CD4-positive, alpha-beta T cell treated with Interleukin-6 for 4 hours (primary cell): ENCODE measurements at places on chromosomes 5 and 9.

- DNase-seq = no peak
Observed at GRCh38 chr5:35038891-35039290, 8.9 kb downstream of the AGXT2 start.

DNA sequence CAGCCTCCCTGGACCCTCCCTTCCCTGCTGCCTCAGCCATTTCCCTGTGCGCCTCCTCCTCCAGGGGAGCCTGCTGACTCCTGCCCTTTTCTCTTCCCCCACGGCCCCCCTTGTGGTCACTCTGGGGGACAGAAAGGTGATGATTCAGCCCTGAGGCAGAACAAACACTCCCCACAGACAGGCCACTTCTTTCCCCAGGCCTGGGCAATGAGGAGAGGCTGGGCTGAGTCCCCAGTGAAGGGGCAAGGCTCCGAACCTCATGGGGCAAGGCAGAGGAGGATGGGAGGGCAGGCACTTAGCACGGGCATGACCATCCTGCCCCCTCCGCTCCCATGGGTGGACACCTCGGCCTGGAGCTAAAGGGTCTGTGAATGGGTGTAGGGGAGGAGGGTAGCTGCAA is 21.0 kb downstream of the CSF1R start:
- no peak for DNase-seq

DNA sequence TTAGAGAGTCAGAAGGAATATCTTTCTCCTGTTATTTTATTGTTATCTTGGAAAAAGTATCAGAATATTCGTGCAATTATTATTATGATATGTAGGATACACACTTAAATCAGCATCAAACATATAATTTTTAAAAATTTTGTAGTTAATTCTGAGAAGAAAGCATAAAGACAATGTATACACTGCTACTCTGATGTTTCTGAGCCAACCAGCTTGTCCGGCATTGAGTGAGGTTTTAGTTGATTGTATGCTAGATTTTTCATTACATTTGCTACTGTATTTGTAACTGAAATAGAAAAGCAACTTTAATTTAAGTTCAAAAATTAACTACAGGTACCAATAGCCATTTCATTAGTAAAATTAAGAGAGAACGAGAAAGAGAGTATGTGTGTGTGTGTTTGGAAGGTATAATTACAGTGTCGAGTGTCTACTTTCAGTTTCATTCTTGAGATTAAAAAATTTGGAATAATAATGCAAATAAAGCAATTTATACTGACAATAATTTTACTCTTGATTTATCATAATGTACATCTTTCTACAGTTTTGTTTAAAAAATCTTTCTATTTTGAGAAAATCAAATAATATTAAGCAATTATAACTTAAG is 160.4 kb upstream of the CDH12 start:
- DNase-seq = no peak

GRCh38 chr9:19885608-19886007 is 96.8 kb upstream of the SLC24A2 start:
- DNase-seq = no peak

- no peak for DNase-seq
Observed at GRCh38 chr9:6931913-6932312, 174.1 kb downstream of the KDM4C start.

DNA sequence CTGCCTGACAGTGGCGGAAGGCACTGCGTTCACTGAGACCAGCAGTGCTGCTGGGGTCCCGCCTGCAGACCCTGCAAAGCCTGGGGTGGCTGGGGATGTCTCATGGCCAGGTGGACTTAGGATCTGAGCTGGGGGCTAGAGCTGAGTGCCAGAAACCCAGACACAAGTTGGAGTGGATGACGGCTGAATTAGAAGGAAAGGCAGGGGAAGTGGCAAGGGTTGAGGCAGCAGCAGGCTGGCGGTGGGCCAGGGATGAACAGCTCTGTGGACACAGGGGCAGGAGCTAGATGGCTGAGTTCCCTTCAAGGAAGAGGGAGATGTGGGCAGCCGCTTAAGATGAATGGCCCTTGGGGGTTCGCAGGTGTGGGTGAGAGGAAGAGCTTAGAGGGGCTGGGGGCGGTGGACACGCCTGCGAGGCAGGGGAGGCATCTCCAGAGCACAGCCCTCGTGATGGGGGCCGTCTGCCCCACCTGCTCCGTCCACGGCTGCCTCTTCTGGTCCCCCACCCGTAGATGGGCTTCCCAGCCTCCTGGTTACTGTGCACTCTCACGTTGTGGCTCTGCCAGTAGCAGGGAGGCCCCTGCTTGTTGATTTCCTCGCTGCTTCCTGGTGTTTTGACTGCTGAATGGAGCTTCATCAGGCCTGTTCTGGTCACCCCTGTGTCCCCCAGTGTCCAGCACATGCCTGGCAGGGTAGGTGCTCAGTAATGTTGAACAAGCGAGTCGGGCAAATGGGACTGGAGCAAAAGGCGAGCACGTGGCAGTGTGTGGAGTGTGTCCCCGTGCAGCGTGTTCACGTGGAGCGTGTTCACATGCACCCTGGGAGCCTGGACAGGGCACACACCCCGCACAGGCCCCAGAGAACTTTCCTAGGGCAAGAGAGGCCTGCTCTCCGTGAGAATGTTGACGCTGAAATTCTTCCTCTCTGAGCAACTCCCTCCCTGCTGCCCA is 168.2 kb downstream of the CACNA1B start:
- DNase-seq = no peak

- no peak for DNase-seq
Observed at GRCh38 chr9:6711403-6711802, 46.4 kb upstream of the KDM4C start.

DNA sequence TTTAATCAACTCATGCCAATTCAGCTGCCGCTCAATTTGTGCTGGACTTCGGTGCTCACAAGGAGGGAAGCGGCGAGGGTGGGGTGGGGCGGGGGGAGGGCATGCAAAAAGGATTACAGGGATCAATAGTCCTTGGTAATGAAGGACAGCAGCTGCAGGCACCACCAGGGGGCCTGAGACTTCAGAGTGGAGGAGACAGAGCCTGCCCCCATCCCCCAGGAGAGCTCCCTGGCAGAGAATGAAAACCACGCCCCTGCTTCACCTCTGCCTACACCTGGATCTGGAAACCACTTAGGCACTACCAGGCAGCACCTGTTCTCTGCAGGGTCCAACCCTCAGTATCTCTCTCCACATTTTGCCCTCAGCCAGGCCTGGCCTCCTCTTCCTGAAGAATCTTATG is 155.6 kb downstream of the TRIM32 start:
- DNase-seq = no peak

DNA sequence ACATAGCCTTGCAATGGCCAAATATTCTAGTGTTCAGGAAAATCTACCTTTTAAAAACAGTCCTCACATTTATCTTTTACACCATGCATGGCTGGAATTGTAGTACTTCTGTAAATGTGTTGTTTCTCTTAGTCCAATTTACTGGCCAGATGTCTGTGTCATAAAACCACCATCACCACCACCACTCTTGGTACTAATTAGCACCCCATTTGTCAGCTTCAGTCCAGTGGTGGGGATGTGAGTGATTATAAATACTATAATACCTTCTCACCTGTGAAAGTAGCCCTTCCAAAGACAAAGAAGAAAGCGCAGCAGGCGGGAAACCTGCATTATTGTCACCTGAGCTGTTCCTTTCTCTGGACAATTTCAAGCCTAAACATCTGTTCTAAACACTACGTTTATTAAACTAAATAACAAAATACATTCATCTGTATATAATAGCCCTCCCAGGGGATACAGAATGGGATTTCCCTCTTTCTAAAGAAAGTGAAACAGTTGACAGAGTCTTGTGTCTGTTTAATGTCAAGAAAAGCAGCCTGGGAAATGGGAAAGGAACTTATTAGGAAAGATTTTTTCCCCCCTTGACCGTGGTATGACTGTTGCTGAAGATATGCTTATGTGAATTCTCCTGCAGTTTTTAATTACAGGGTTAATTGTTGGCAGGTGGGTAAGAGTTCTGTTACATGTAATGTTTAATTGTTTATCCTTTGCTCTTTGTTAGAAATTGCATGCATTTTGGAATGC is 144.5 kb upstream of the NUDT12 start:
- no peak for DNase-seq

DNA sequence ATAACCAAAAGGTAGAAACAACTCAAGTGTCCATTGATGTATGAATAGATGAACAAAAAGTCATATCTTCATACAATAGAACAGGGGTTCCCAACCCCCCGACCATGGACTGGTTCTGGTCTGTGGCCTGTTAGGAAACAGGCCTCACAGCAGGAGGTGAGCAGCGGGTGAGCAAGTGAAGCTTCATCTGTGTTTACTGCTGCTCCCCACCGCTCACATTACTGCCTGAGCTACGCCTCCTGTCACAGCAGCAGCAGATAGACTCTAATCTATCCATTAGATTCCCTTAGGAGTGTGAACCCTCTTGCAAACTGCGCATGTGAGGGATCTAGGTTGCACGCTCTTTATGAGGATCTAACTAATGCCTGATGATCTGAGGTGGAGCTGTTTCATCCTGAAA is 478.0 kb downstream of the BRINP1 start:
- DNase-seq = no peak

- no peak for DNase-seq
Observed at GRCh38 chr5:154411338-154411737, 34.5 kb upstream of the SAP30L start.

- no peak for DNase-seq
Observed at GRCh38 chr5:106639488-106639887, 1031.2 kb downstream of the EFNA5 start.
